ENCODE measurements at places on chromosomes 1 and 21.

- no peak for DNase-seq
These were observed 154.0 kb downstream of the DHRS3 start for GRCh38 chr1:12464045-12464461.

DNA sequence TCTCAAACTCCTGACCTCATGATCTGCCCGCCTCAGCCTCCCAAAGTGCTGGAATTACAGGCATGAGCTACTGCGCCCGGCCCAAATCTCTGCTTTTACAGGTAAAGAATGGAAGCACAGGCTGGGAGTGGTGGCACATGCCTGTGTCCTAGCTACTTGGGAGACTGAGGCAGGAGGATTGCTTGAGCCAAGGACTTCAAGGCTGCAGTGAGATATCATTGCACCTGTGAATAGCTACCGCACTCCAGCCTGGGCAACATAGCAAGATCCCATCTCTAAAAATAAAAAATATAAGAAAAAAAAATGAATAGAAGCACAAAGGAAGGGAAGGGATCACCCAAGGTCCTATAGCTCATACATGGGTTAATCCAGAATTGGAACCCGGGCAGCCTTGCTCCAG is 15.0 kb downstream of the ALPL start:
- DNase-seq = no peak

DNA sequence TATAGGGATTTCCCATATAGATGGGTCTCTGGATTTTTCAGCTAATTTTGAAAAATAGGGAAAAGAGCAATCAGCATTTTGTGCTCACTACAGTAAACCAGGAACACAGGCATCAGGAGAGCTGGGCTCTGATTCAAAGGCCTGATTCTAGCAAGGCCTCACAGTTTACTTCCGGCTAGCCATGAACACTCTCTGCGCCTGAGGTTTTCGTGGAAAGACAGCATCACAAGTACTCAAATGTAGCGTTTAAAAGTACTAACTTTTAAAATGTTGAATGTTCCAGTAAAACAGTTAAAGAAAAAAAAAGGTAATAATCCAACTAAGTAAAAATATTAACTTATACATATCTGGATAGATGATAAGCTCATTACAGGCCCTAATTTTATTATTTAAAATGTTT is 120.6 kb downstream of the SLC45A1 start:
- no peak for DNase-seq

DNA sequence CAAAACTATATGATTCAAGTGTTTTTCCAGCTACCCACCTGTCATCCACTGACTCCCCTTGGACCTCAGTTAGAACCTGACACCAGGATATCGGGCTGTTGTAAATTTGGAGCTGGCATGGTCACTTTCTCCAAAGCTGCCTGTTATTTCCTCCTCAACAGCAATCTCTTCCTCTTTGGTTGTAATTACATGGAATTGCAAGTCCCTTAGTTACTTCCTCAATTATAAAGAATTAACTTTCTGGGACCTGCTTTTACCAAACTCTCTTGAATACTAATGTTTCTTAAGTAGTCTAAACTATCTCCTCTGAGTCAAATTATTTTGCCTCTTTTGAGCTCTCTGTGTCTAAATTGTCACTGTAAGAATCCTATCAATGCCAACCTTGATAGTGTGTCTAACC is 150.3 kb upstream of the SGIP1 start:
- no peak for DNase-seq

- no peak for DNase-seq
These were observed 16.0 kb downstream of the IFFO2 start for GRCh38 chr1:18940303-18941020.

Data from left kidney (tissue), 8 donors.